ENCODE measurements at places on chromosomes 12 and 14.

GRCh38 chr12:40016980-40017379 lies 88.9 kb downstream of the SLC2A13 start:
- DNase-seq, result peak; percentile 61

DNA sequence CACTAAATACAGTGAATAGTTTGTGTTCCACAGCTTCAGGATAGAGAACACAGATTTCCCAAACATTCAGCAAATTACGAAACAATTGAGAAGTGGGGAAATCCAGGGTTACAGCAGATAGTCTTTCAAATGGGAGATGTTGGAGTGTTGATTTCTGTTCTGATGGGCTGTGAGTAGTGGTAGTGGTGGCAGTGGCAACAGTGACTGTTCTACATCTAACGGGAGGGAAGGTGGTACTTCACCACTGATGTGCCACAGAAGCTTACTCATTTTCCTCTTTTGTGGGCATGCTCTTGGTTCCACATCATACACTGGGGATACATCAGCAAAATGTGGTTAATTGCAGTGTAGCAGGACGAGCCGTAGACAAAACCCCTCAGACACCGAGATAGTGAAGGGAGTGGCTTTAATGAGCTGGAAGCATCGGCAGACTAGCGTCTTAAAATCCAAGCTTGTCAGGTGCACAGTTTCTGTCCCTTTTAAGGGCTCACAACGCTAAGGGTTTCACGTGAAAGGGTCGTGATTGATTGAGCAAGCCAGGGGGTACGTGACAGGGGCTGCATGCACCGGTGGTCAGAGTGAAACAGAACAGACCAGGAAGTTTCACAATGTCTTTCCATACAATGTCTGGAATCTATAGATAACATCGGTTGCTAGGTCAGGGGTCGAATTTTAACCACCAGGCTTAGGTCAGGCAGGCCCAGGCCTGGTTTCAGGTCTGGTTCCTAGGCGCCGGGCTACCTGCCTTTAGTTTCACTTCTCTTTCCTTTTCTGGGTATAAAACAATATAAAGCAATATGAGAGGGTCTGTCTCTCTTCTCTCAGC lies 330.6 kb upstream of the FBXO33 start:
- DNase-seq, result no peak

DNA sequence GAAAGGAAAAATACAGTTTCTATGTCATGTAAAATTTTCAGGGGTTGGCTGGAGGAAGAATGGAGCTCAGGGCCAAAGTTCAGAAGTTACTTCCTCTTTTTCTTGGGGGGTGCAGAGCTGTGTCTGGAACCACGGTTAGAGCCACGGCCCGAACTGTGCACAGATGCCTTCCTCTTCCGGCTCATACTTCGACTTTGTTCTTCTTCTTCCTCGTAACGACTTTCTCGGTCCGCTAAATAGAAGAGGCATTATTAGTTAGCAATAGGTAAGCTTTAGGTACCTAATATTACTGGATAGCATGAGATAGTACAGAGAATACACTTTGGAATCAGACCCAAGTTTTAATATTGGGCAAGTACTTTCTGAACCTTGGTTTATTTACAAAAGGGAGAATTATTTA lies 31.2 kb downstream of the SUPT16H start:
- DNase-seq, result no peak

- no peak for DNase-seq
Measured at GRCh38 chr14:30108975-30109700, 181.5 kb upstream of the PRKD1 start.

GRCh38 chr12:64086946-64087345 lies 135.2 kb downstream of the KICS2 start:
- no peak for DNase-seq

DNA sequence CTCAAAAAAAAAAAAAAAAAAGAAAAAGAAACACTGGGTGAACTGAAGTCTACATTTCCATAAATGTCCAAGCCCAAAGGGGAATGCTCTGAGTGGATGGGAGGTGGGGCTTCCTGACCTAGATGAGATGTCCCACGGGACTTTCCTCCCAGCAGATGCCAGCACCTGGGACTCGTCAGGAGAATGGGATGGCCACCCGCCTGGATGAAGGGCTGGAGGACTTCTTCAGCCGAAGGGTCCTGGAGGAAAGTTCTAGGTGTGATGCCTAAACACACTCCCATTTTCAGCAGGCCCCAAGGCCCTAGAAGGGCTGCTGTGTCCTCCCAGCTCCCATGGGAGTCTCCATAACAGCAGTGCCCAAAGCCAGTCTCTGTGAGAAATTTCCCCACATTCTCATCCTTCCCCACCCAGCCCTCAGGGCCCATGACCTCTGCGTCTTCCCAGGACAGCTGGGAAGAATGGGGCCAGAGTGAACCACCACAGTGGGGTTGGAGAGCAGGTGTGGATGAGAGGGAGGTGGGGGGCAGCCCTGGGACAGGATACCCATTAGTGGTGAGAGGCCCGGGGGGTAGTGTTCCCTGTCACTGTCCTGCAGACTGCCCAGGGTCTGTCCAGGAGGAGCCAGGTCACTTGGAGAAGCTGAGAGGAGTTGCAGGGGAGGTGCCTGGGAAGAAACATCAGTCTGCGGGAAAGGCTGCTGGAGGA lies 7.1 kb upstream of the CPNE6 start:
- no peak for DNase-seq

DNA sequence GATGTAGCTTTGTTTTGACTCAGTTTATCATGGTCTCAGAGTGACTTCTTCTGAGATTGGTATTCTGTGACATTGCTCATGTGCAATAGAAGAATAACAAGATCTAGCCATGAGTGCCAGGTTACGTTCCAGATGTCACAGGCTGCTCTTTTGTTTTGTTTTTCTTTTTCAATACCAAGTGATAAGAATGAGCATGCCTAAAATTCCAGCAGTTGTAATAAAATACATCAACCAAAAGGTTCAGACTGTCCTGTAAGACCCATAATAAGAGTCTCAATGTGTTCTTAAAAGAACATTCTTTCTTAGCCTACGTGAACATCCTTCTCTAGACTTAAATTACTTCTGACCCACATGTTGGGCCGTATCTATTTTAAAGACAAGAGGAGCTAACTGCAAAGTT lies 669.2 kb downstream of the DIO2 start:
- DNase-seq, result no peak

DNA sequence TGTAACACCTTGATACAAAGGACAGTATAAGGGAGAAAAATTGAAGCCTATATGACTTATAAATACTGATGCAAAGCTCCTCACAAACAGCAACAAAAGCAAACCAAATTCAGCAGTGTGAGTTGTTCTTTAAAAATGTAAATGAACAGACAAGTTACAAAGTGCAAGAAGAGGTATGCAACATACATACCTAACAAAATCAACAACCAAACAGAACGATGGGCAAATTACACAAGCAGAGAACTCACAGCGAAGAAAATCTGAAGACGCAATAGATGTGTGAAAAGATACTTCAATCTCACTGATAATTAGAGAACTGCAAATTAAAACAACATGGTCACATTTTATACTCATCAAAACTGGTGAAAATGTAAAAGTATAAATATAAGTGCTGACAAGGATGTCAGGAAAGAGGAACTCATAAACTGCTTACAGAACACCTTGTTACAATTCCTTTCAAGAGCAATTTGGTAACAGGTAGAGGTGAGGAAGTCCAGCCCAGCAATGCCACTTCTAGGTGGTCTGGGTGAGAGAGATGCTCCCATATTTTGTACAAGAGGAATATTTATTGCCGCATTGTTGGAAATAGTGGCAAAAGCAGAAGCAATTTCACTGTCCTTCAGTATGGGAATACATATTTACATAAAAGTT lies 47.3 kb downstream of the CORO1C start:
- no peak for DNase-seq

- DNase-seq, result no peak
Measured at GRCh38 chr14:38253676-38254075, 2.2 kb downstream of the CLEC14A start.

DNA sequence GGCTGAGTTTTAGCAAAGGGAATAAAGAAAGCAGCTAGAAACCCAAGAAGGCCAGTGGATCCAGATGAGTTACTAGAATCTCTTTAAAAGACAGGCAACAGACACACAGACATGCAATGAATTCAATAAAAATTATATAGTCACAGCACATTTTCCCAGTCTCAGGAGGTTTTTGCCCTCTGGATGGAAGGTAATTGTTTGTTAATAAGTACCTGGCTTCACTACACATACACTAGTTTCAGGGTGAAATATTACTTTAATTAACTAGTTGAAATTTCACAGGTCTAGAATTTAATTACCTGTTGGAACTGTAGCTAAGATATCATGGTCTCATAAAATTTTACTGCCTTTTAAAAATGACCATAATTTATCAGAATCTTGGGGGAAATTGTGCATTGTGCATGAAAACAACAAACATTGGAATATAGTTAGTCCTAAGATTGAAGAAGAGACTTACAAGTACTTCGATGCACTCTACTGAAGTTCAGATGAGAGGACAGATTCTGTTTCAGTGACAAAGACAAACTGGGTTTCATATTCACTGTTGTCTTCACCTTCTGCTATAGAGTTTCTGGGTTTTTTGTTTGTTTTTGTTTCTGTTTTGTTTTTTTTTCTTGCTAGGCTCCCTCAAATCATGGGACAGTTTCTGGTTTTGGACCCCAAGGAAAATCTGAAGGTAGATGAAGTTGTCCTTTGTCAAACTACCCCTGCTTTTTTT lies 277.0 kb upstream of the GARIN6 start:
- DNase-seq, result no peak

GRCh38 chr12:27817766-27818165 lies 37.7 kb upstream of the MANSC4 start:
- DNase-seq, result no peak

DNA sequence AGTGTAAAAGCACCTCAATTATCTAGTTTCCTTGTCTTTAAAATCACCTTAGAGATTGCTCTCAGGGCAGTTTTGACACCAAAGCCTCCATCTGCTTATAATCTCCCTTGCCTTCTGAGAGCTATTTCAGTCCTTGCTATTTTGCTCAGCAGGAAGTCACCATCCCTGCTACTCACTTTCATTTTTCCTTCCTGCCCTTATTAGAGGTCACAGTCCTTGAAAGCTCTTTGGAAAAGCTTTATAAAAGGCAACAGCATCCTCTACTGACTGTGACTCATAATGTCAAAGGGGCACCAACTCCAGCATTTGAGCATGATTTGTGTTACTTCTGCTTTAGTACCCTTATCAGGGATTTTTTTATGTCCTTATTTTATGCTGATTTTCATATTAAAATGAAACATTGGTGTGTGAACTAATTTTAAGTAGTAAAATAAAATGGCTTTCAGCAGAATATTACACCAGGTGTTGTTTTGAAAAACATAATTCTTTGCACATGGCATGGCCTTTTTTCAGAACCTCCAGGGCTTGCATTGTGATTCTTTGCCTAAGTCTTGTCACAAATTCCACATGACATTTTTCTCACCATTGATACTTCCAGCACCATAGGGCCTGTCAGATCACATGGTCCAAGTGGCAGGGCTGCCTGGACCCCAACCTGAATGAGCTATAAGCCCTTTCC lies 213.0 kb downstream of the ADAMTS20 start:
- peak; percentile 54 for DNase-seq

- no peak for DNase-seq
Measured at GRCh38 chr12:19880721-19881120, 441.4 kb downstream of the AEBP2 start.
